Stimulated activated CD8-positive, alpha-beta memory T cell treated with anti-CD3 and anti-CD28 coated beads, Interleukin-4, amount 100 ng/mL, for 48 hours (primary cell): ENCODE measurements at places on chromosomes 12 and 14.

DNA sequence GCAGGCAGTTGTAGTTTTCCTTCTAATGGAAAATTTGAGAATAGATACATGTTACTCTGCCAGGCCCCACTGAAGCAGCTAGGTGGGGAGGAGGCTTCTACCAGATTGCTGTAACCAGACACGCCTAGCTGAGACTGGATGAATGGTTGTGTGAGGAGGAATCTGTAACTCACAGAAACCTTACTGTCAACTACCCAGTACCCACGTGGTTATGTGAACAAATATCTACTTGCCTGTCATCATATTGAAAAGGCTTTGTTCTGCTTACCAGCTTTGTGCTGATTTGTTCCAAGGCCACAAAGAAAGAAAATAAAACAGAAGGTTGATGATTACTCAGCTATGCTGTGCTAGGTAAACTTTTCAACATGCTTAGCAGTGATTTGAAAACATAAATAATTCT is 167.2 kb downstream of the CAPZA3 start:
- DNase-seq = no peak

DNA sequence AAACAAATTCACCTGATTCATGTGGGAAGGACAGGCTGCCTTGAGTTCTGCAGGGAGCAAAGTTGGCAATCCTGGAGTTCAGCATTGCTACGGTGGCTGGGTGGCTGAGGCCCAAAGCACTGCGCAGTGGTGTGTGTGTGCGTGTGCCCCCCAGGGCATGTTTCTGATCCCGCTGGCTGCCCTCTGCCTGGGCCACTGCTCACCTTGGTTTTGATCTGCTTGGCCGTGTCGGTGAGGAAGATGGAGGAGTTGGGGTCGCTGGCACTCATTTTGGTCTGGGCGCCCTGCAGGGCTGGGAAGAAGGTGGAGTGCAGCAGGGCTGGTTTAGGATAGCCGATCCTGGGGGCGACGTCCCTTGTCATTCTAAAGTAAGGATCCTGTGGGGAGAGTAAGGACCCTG is 19.1 kb downstream of the SLC25A47 start:
- peak; percentile 21 for DNase-seq

- no peak for DNase-seq
Measured at GRCh38 chr12:25208554-25208953, 13.5 kb downstream of the ETFRF1 start.

- peak; percentile 83 for DNase-seq
Measured at GRCh38 chr12:57452937-57453509, 2.1 kb upstream of the INHBE start.

DNA sequence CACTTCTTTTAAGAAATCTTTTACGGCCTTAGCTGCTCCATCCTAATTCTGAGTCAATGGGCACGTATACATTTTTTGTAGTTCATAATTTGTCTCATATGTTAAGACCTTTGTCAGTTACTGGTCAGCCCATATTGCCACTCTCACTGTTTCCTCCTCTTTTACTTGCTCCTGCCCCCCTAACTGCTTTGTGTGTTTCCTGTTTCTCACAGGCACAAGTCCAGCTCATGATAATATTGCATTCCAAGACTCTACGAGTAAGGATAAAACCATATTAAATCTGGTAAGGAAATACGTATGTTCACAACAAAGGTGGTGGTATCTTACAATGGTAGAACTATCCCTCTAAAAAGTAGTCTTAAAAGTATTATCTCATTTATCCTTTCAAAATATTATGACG is 111.7 kb downstream of the DNAI7 start:
- no peak for DNase-seq

GRCh38 chr12:13253966-13254760 is 57.6 kb downstream of the EMP1 start:
- no peak for DNase-seq

DNA sequence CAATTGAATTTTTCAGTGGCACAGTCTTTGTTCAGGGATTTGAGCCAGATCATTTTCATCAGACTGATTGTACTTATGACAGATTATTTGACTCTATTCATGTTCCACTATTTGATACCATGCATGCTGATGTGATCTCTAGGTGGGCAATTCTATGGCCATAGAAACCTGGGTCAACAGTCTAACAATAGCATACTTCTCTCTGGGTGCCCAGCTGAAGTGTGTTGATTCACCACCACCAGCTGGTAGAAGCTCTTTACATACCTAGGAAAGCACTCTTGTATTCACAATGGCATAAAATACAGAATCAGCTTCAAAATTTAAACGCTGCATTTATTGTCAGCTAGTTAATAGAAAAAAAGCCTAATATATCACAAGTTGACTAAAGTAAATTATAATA is 90.2 kb upstream of the TMTC2 start:
- no peak for DNase-seq

GRCh38 chr12:10182354-10183049 is 3.7 kb downstream of the TMEM52B start:
- no peak for DNase-seq

GRCh38 chr12:115569345-115570068 is 708.0 kb downstream of the MED13L start:
- no peak for DNase-seq

DNA sequence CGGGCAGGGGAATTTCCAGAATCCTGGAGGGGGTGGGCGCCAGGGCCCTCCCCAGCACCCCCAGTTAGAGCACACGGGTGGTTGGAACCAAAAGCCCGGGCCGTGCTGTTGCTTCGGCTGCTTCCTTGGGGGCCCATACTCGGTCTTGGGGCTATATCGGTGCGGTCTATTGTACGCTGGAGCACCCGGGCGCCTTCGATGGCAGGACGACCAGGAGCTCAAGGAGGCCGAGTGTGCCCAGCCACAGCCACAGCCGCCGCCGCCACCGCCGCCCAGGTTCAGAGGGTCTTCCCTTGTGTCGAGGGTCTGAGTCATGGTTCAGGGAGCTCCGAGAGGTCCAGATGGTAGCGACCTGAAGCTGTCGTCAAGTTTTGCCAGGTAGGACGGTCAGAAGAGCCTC is 548 bp downstream of the CCER1 start:
- DNase-seq = no peak

DNA sequence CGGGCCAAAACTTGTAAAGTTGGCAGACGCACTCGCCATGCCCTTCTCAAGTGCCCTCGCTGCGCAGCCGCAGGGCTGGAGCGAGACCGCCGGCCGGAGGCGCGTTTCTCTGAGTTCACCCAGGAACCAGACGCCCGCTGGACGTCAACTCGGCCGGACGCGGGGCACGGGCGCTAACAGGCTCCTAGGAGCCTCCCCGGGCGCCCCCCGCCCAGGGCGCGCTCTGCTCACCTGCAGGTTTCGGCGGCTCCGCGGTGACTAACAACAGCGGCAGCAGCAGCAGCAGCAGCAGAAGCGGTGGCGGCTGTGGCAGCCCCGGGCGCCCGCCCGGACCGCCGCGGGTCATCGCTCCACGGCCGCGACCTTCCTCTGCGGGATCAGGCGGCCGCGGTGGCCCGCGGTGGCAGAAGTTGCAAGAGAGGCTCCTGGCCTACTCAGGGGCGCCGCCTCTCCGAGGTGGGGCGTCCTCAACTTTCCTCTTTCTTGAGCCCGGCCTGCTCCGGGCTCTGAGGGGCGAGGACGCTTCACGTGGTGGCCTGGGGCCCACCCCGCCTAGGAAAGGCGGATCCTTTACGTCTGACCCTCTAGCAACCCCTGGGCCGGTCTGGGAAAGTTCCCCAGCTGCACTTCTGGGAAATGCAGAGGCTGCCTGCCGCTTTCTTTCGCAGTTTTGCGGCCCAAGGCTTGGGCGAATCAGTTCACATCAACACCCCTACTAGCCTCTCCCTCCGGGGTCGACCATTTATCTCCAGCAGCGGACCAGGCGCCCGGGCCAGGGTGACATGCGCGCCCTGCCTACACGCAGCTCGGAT is at the start of gene PLBD1:
PLBD1 (minus strand) TSS at position 533 of the 812 bp plus-strand sequence; CDS start at position 346, 187 bp downstream.
- peak; percentile 30 for DNase-seq

DNA sequence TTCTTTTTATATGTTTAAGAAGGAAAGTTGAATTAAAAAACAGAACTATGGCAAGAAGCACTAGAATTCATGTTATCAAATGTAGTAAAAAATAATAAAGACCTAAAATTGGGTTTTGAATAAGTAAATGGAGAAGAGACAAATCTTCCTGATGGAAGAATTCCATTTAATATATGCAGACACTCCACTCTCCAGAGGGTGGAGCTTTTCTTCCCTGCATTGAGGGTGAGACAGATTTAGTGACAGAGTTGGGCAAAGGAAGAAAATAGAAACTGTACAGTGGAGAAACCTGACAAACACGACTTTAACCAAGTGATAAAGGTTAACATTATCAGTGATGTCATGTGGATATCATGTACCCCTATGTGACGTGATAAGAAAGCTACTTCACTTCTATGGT is 217.6 kb downstream of the PRKD1 start:
- no peak for DNase-seq

DNA sequence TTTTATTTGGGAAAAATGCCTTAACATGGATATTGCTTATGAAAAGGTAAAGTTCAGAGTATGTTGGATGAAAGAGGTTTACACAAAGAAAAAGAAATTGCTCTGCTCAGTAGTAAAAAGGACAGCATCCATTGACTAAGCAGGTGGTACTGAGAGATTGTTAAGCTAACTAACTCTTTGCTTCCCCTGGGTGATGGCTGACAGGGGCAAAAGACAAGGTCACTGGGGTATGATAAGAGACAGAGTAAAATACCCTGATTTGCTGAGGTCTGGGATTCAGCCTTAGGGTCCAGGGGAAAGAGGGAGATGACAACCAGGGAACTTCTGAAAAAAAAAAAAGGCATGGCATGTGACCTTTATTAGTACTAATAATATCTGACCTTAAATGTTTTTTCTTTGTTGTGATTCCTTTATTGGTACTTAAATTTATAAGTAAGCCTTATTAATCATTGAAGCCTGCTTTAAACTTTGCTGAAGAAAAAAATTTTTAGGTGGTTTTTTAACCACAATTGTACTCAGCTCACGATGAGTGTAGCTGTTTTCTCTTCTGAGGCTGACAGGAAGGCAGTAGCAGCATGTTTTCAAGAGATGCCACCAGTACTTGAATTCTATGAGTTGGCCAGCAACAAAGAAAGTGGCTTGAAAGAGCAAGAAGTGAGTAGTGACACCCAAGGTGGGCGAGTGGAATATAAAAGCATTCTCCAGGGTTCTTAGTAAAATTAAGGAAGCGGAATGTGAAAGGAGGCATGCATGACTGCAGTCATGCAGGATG is 43.7 kb upstream of the KITLG start:
- DNase-seq = no peak

DNA sequence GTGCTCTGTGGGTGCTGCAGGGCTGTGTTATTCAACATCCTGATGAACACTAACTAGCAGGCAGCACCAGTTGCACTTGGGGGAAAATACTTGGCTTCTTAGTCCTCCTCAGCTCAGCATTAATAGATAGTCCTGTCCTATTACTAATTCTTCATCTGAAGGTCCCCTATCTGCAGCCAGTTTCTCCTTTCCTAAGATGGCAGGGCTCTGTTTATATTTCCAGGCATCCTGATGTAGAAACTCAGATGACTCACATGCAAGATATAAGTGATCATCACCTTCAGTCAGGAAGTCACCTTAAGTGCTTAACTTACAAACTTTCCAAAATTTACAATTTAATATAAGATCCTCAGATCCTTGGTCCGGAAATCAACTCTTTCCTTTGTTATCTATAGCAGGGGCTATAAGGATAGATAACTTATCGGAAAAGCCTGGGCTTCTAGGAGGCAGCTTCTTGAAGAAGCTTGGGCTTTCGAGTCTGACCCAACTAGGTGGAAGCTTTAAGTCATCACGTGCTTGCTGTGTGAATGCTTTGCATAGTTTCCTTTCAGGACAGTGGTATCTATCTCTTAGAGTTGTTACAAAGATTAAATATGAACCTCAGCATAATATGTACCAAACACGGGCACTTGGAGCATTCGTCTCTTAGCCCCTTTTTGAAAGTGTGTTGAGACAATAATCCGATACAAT is 181.0 kb upstream of the GRIP1 start:
- no peak for DNase-seq

- DNase-seq = no peak
Measured at GRCh38 chr12:30219047-30219446, 435.3 kb upstream of the TMTC1 start.

DNA sequence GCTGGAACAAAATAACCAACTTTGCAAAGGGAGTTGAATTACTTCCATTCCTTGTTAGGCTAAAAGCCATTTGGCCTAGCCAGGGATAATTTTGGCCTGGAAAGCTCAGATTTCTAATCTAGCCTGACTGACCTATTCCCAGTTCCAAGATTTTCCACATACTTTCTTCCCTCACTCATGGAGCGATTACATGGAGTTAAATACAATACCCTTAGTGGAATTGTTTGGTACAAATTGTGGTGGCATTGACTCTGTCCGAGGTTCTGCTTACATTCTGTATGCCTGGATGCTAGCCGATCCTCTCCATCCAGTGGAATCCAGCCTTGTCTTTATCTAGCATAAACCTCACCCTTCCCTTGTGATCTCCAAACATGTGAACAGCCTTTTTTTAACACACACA is 965.1 kb downstream of the DIO2 start:
- DNase-seq = no peak

DNA sequence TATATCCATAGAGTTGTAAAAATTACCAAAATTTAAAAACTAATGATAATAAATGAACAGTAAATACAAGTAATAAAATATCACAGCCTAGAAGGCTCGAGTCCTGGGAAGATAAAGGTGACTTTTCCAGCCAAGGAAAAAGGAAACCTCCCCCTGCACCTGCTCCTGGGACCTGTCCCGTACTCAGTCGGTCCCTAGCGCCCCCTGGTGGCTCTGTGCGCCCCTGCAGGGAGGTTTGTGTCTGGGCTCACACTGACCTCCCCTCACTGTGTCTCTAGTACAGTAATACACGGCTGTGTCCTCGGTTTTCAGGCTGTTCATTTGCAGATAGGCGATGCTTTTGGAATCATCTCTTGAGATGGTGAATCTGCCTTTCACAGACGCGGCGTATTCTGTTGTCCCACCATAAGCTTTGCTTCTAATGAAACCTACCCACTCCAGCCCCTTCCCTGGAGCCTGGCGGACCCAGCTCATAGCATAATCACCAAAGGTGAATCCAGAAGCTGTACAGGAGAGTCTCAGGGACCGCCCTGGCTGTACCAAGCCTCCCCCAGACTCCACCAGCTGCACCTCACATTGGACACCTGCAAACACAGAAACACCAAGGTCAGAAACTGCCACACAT is 1030.4 kb downstream of the TMEM121 start:
- DNase-seq = peak; percentile 94

GRCh38 chr14:85481471-85481870 is 48.5 kb upstream of the FLRT2 start:
- no peak for DNase-seq

GRCh38 chr14:53161758-53162435 is 8.8 kb upstream of the DDHD1 start:
- no peak for DNase-seq

GRCh38 chr12:24482044-24482443 is 466.9 kb downstream of the BCAT1 start:
- no peak for DNase-seq

DNA sequence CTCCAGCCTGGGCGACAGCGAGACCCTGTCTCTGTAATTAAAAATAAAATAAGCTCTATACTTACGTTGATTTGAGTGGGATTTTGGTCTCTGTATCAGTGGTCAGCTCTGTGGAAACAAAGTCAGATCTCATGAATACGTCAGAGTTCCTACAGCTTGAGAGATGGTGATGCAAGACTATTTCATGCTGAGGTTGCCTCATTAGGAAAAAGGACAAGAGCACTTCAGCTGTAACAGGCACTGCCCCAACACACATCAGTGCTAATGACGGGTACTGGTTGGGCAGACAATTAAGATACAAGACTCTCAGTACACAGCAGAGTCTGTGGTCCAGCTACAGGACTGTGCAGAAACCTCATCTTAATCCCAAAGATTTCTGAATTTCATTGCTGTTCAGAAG is 246.4 kb upstream of the AMIGO2 start:
- no peak for DNase-seq

- no peak for DNase-seq
Measured at GRCh38 chr12:77983859-77984258, 153.2 kb downstream of the NAV3 start.

GRCh38 chr12:15356951-15357364 is 34.6 kb downstream of the PTPRO start:
- DNase-seq = no peak
